ENCODE measurements at places on chromosomes 6 and 20. TPM values are rescaled to one million over a fixed set of nuclear protein-coding genes. Genes with fewer than 3 reads are reported as not detected.

DNA sequence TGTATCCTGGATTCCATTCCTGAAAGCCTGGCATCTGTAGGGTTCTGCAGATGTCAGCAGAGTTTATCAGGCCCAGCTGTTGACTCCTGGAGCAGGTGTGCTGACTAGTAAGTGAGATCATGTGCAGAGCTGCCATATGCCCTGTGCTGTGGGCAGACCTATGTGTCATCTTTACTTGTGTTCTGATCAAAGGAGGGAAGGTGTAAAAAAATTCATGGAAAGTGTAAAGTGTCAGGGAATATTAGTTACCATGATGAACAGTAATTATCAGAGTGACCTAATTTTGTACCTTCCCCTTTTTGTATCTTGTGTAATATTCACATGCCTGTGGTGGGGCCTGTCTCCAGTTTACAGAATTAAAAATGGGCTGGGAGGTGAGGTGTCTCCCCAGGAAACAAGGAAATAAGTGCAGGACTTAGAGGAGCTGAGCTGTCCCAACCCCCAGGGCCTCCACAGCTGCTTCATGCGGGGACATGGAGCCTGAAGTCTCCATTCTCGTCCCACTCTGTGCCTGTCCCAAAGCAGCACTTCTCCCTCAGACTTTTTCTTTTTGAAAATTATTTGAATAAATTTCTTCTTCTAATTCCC, 148.2 kb upstream of the GGTLC1 start:
- no peak for DNase-seq

GRCh38 chr20:4112481-4113421, 97.4 kb upstream of the RNF24 start:
- peak; percentile 28 for DNase-seq

- DNase-seq: no peak
These were observed 67.4 kb downstream of the BTBD9 start for GRCh38 chr6:38572186-38572813.

GRCh38 chr6:18326001-18326400, 61.1 kb upstream of the RNF144B start:
- DNase-seq: no peak

GSTA2 gene
- not detected for total RNA-seq

All from HFFc6 (cell line).